Astrocyte (in vitro differentiated cells and primary cell): ENCODE measurements at places on chromosomes 5 and 9. TPM values are rescaled to one million over a fixed set of nuclear protein-coding genes. Genes with fewer than 3 reads are reported as not detected.

The SARDH gene
- total RNA-seq: 2.8 and 3.7 TPM in 2 replicates

The PCAT7 gene
- 3.9 and 5.2 TPM in 2 replicates for total RNA-seq

The TMEM232 gene
- total RNA-seq: 1.4 and 1.7 TPM in 2 replicates

The SPATA31A1 gene
- total RNA-seq: not detected in 2 replicates

The SPATA31C1 gene
- total RNA-seq: not detected in 2 replicates

The NR2F1-AS1 gene
- total RNA-seq: 6.9 and 7.3 TPM in 2 replicates

The QRFP gene
- total RNA-seq: not detected in 2 replicates

The PHF24 gene
- total RNA-seq: 0.07 and 0.16 TPM in 2 replicates

The DDX4 gene
- total RNA-seq: not detected in 2 replicates

The ENC1 gene
- 363 and 389 TPM in 2 replicates for total RNA-seq

- no peak overlapping the region for H3K4me3 ChIP-seq
- H3K27ac ChIP-seq: no peak overlapping the region
- no peaks in the 10 kb centered on the region for H3K36me3 ChIP-seq
- H3K4me1 ChIP-seq: peaks cover 12% of the 10 kb centered on the region
- no peaks in the 10 kb centered on the region for H3K27me3 ChIP-seq
- no peak for DNase-seq
Measured at GRCh38 chr9:14066831-14067230, 247.1 kb downstream of the NFIB start.

DNA sequence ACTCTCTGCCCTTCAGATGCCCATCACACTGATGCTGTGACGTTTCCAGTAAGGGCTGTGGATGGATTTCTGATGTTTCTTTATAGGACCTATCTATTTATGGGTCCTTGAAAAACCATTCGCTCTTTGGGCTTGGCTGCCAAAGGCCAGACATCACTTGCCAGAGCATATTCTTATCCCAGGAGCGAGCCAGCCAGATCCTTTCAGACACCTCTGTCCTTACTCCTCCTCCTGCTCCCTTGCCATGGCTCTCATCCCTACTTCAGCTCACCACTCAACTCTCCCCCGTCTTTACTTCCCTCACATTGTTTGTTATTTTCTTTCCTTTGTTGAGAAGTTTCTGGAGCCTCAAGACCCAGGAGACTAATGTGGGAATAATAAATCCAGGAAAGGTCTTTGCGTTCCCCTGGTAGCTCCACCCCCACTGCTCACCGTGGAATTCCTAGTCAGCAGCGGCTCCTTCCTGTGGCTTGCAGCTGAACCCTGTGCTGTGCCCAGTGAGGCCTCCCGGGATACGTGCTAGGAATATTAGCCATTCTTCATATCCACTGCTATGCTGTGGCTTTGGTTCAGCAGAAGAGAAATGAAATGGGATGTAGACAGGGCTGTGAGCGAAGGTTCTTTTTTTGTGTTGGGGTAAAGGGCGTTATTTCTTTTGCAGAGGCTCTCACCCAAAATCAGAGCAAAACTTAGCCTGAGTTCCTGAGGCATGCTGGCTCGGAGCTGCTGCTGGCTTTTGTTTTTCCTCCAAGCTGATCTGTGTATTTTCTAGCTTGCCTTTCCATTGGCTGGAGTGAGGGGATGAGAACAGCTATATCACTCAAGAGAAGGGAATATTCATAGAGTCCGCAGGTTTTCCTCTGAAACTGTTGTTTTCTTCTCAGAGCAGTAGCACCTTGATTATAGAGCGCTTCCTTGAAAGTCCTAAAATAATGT, 171.1 kb downstream of the SAXO1 start:
- peaks cover 14% of the 10 kb centered on the region for H3K36me3 ChIP-seq
- H3K27ac ChIP-seq: no peak overlapping the region
- no peaks in the 10 kb centered on the region for H3K27me3 ChIP-seq
- peak; percentile 72 for DNase-seq

DNA sequence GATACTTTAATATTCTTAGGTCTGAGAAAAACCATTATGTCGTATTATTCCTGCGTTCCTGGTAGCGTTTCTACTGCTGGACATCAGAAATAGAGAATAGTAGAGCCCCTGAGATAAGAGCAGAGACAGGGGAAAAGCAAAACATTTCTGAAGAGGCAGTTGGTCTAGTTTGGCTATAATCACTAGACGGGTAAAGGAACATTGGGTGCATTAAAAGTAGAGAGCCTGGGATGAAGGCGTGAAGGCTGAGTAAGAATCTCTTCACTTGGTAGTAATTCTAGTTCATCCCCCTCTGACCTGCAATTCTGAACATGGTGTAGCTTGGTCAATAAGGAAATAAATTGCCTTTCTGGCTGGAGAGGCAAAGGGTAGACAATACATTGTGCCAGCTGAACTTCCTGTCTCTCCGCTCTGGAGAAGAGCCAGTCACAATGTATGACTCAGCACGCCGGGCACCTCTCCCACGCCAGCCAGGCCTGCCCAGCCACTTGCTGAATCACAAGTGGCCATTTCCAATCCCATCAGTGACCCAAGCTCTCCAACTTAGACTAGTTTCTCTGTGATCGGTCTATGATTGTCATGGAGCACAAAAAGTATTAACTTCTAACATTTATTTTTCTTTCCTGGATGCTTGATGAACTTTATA, 75.4 kb downstream of the STK32A start:
- peak; percentile 74 for DNase-seq
- H3K27ac ChIP-seq: peak overlapping the region; percentile 39
- no peaks in the 10 kb centered on the region for H3K27me3 ChIP-seq
- H3K4me3 ChIP-seq: peak overlapping the region; percentile 11
- H3K4me1 ChIP-seq: peaks cover 8% of the 10 kb centered on the region
- no peaks in the 10 kb centered on the region for H3K36me3 ChIP-seq

GRCh38 chr9:17229945-17230560, 95.2 kb downstream of the CNTLN start:
- H3K27me3 ChIP-seq: no peaks in the 10 kb centered on the region
- H3K36me3 ChIP-seq: no peaks in the 10 kb centered on the region
- H3K4me3 ChIP-seq: no peak overlapping the region
- no peak overlapping the region for H3K27ac ChIP-seq
- no peak for DNase-seq

DNA sequence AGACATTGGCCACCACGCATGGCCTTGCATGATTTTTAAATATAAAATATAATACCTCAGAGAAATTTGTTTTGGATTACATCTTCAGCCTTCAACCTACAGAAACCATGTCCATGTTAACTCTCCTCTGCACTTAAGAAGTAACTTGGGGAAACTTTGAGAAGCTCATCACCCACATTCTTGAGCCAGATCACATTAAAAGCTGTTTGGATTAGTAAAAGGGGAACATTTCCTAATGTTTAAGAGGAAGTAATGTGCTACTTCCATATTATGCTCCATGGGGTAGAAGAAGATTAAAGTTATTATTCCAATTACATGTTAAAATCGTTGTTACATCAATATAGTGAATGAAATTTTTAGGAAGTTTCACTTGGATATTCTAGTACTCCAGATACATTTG, 10.4 kb upstream of the CEP120 start:
- no peak for DNase-seq
- no peak overlapping the region for H3K27ac ChIP-seq
- no peak overlapping the region for H3K4me3 ChIP-seq
- no peaks in the 10 kb centered on the region for H3K36me3 ChIP-seq
- no peaks in the 10 kb centered on the region for H3K27me3 ChIP-seq

GRCh38 chr9:5301544-5301943, 3.0 kb downstream of the RLN2 start:
- no peak overlapping the region for H3K4me3 ChIP-seq
- no peaks in the 10 kb centered on the region for H3K4me1 ChIP-seq
- DNase-seq: no peak

GRCh38 chr5:177361418-177362291, 3.9 kb downstream of the RGS14 start:
- no peak overlapping the region for H3K27ac ChIP-seq
- no peaks in the 10 kb centered on the region for H3K27me3 ChIP-seq
- no peaks in the 10 kb centered on the region for H3K36me3 ChIP-seq

DNA sequence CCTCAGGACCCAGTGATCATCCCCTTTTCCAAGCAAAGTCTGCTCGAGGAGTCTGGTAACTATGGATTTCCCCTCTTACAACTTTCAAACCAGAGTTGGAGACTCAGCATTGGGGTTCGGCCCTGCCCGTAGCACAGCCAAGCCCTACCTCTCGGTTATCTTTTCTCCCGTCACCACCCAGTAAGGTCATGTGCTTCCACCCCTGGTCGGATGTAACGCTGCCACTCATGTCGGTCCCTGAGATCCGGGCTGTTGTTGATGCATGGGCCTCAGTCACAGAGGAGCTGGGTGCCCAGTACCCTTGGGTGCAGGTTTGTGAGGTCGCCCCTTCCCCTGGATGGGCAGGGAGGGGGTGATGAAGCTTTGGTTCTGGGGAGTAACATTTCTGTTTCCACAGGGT, 1.2 kb downstream of the GALT start:
- peaks cover 32% of the 10 kb centered on the region for H3K4me1 ChIP-seq
- H3K4me3 ChIP-seq: no peak overlapping the region
- no peaks in the 10 kb centered on the region for H3K36me3 ChIP-seq
- H3K27me3 ChIP-seq: no peaks in the 10 kb centered on the region

DNA sequence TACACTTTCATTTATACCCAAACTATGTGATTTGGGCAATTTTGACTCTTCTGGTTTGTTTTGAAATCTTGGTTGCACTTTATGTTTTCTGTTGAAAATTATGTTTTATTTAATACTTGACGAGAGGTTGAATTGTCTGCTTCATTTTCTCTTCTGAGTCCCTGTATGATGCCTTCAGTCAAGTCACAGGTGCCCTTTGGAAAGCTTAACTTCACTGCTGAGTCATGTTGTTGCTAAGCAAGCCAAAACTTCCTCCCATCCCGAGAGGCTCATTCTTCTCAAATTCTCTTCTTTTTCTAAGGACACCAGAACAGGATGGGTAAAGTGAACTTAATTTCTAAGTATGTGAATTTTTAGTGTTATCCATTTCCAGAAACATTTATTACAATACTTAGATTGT, 455.3 kb upstream of the PTGER4 start:
- no peak overlapping the region for H3K4me3 ChIP-seq
- H3K36me3 ChIP-seq: no peaks in the 10 kb centered on the region
- peaks cover 30% of the 10 kb centered on the region for H3K4me1 ChIP-seq
- H3K27me3 ChIP-seq: no peaks in the 10 kb centered on the region
- DNase-seq: peak; percentile 42

GRCh38 chr5:155080721-155081120, 67.2 kb downstream of the KIF4B start:
- H3K36me3 ChIP-seq: no peaks in the 10 kb centered on the region
- H3K27ac ChIP-seq: no peak overlapping the region
- peaks cover 10% of the 10 kb centered on the region for H3K4me1 ChIP-seq
- DNase-seq: no peak
- H3K4me3 ChIP-seq: no peak overlapping the region

- peaks cover 35% of the 10 kb centered on the region for H3K36me3 ChIP-seq
- DNase-seq: no peak
- peak overlapping the region; percentile 93 for H3K4me3 ChIP-seq
- peaks cover 31% of the 10 kb centered on the region for H3K4me1 ChIP-seq
- peak overlapping the region; percentile 94 for H3K27ac ChIP-seq
- no peaks in the 10 kb centered on the region for H3K27me3 ChIP-seq
Measured at GRCh38 chr9:95007226-95007869, 280.8 kb downstream of the AOPEP start.

- DNase-seq: no peak
- no peaks in the 10 kb centered on the region for H3K27me3 ChIP-seq
Measured at GRCh38 chr5:36441280-36441679, 139.6 kb upstream of the RANBP3L start.

DNA sequence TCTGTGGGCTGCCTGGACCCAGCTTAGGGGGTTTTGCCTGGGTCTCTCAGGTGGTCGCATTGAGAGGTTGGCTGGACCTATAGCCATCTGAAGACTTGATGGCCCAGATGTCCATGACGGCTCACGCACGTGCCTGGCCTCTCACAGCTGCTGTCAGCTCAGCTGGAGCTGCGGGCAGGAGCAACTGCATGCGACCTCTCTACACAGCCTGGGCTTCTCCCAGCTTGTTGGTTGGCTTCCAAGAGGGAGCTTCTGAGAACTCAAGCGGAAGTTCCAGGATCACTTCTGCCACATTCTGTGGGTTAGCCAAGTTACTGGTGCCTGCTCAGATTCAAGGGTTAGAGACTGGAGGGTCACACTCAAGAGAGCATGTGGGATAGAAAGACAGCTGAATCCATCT, 99.2 kb downstream of the DAPK1 start:
- no peak overlapping the region for H3K4me3 ChIP-seq
- no peak for DNase-seq
- H3K27ac ChIP-seq: no peak overlapping the region

DNA sequence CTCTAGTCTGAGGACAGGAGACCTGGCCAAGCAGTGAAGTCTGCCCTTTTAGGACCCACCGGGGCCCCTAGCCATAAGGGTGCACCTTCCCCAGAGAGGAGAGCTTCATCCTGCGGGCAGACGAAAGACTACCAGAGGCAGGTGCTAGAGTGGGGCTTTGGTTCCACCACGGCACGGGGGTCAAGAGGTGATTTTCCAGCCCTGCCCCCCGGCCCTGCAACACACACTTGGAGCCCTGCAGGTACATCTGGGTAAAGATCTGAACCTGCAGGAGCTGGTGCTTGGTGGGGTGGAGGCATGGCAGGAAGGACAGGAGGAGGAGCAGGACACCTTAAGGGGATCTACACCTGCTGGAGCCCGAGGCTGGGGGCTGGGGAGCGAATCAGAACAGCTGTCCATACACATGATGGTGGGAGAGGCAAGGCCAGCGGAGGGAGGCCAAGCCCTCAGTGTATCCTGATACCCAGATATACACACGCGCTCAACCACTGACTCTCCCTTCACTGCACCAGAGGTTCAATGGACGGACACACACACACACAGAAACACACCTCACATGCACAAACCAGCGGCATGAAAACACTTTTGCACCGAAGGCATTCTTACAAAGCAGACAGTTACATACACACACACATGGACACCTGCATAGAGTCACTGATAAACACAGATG, 98.4 kb upstream of the MVB12B start:
- H3K4me3 ChIP-seq: no peak overlapping the region
- H3K27ac ChIP-seq: no peak overlapping the region
- no peaks in the 10 kb centered on the region for H3K36me3 ChIP-seq

DNA sequence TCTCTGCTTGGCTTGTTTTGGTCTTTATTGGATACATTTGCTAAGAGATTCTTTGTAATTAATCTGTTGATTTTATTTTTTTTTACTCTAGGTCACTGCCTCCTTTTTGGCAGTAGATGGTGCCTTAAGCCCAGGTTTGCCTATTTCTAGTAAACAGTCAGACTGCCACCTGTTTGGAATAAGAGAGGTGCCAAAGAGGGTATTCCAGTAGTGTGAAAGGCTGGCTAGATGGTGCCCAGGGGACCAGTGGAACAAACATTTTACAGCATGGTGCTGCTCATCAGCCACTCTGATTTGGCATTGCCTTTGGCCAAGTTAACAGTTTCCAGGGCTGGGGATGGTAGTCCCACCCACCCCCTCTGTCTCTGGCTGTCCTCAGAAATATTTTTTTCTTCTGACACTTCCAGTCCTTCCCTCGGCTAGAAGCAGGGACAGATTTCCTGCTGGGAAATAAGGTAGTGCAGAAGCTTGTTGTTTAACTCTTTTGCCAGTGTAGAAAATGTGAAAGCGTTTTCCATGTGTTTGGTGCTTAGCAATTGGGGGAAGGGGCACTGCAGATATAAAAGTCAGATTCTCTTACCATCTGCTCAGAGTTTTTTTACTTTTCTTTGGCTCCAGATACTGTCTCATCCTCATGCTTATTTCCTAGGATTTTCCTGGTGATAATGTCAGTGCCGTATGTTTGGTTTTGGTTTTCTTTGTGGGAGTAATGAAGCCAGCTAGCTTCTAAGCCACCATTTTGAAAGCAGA, 36.6 kb upstream of the FBXL7 start:
- H3K36me3 ChIP-seq: no peaks in the 10 kb centered on the region
- no peak overlapping the region for H3K27ac ChIP-seq
- no peaks in the 10 kb centered on the region for H3K4me1 ChIP-seq
- H3K4me3 ChIP-seq: no peak overlapping the region
- DNase-seq: peak; percentile 3
